ENCODE measurements at places on chromosomes 11 and 22. TPM values are rescaled to one million over a fixed set of nuclear protein-coding genes. Genes with fewer than 3 reads are reported as not detected.

The SHISAL1 gene
- total RNA-seq = not detected

The B3GAT1 gene
- total RNA-seq = not detected

The ENTHD1 gene
- 0.34 TPM for total RNA-seq

The GAB4 gene
- total RNA-seq = not detected

The UBQLNL gene
- total RNA-seq = not detected

The CRYBB3 gene
- total RNA-seq = not detected

GRCh38 chr11:111411456-111411855 lies 32.4 kb upstream of the POU2AF1 start:
- H3K4me3 ChIP-seq = no peak overlapping the region
- peaks cover 40% of the 10 kb centered on the region for H3K4me1 ChIP-seq
- no peak overlapping the region for H3K27ac ChIP-seq
- no peaks in the 10 kb centered on the region for H3K36me3 ChIP-seq
- DNase-seq = no peak

- no peaks in the 10 kb centered on the region for H3K4me1 ChIP-seq
- no peak overlapping the region for H3K4me3 ChIP-seq
- peaks cover 5% of the 10 kb centered on the region for H3K27me3 ChIP-seq
- no peak for DNase-seq
- no peaks in the 10 kb centered on the region for H3K36me3 ChIP-seq
- H3K27ac ChIP-seq = no peak overlapping the region
Observed at GRCh38 chr22:22201185-22201929, 43.2 kb upstream of the VPREB1 start.

GRCh38 chr22:46866591-46866990 lies 104.1 kb downstream of the TBC1D22A start:
- no peak overlapping the region for H3K27ac ChIP-seq
- no peak for DNase-seq
- no peak overlapping the region for H3K4me3 ChIP-seq
- H3K4me1 ChIP-seq = peaks cover 5% of the 10 kb centered on the region
- H3K36me3 ChIP-seq = peaks cover 52% of the 10 kb centered on the region

- no peak overlapping the region for H3K27ac ChIP-seq
- peaks cover 7% of the 10 kb centered on the region for H3K27me3 ChIP-seq
- H3K36me3 ChIP-seq = no peaks in the 10 kb centered on the region
- DNase-seq = no peak
Observed at GRCh38 chr11:12534549-12534948, 139.7 kb upstream of the TEAD1 start.

DNA sequence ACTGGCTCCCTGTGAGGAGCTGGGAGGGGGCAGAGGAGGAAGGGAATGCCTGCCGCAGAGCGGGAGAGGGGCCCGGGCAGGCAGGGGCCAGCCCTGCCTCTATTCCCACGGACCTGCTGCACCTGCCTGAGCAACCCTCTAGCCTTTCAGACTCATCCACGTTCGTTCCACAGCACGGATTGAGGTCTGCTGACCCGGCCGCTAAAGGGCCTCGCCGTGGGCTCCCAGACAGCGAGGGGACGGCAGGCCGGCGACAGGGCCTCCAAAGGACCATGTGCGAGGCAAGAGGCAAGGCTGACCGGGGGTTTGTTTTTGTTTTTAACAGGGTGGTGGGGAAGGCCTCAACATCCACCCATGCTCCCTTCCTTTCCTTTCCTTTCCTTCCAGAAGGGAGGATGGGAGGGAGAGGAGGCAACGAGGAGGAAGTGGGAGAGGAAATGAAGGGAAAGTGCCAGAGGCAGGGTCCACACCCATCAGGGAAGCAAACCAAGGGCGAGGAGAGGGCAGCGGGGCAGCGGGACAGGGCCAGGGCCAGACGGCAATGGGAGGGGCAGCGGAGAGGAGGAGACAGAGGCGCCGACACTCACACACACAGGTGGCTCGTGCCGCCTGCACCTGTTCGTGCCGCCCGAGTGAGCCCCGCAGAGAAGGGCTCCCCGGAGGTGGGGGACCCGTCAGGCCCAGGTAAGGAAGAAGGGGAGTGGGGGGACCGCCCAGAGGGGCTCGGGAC lies 7.5 kb downstream of the LRFN4 start:
- H3K4me3 ChIP-seq = no peak overlapping the region
- peaks cover 9% of the 10 kb centered on the region for H3K4me1 ChIP-seq
- H3K27me3 ChIP-seq = no peaks in the 10 kb centered on the region
- no peak for DNase-seq
- no peaks in the 10 kb centered on the region for H3K36me3 ChIP-seq

DNA sequence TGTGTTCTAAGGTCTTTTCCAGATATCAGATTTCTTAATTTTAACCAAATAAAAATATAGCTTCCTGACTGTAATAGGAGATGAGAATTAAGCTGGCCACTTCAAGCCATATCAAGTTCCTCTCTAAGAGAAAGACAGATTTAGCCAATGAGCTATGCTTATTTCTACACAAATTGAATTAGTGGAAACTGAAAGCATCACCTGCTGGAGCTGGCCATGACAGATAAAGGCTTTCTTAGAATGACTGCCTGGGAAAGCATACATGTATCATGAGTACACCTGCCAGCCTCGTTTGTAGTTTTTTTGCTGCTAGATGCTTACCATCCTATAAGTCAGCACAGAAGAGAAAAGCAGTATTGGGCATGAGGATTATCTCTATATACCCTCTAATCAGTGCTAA lies 53.5 kb upstream of the DBX1 start:
- peaks cover 18% of the 10 kb centered on the region for H3K27me3 ChIP-seq
- no peaks in the 10 kb centered on the region for H3K4me1 ChIP-seq
- no peak overlapping the region for H3K4me3 ChIP-seq
- H3K36me3 ChIP-seq = no peaks in the 10 kb centered on the region

DNA sequence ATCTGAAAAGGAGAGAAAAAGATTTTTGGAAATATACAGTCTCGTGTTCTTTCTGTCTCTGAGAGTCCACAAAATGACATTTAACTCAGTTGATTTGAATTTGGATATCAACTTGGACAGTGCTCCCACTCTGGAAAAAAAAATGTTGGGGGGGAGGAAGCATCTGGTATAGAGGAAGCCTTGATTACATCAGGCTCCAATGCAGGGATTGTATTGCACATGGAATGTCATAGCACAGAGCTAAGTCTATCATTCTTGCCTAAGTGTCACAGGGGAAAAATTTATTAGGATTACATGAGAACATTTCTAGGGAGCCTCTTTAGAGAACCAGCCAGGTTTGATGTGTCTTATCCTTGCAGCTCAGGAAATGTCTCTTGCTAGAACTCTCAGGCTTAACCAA lies 23.0 kb downstream of the MS4A6A start:
- peaks cover 4% of the 10 kb centered on the region for H3K4me1 ChIP-seq
- no peak overlapping the region for H3K4me3 ChIP-seq
- DNase-seq = no peak
- H3K36me3 ChIP-seq = peaks cover 2% of the 10 kb centered on the region
- no peak overlapping the region for H3K27ac ChIP-seq
- H3K27me3 ChIP-seq = peaks cover 21% of the 10 kb centered on the region

GRCh38 chr11:109016724-109017123 lies 351.9 kb downstream of the DDX10 start:
- no peak for DNase-seq
- no peak overlapping the region for H3K4me3 ChIP-seq
- H3K36me3 ChIP-seq = no peaks in the 10 kb centered on the region
- H3K4me1 ChIP-seq = no peaks in the 10 kb centered on the region
- H3K27ac ChIP-seq = no peak overlapping the region

- H3K27me3 ChIP-seq = no peaks in the 10 kb centered on the region
- no peaks in the 10 kb centered on the region for H3K4me1 ChIP-seq
- no peak for DNase-seq
- peaks cover 8% of the 10 kb centered on the region for H3K36me3 ChIP-seq
- no peak overlapping the region for H3K4me3 ChIP-seq
Observed at GRCh38 chr22:29690476-29690875, 29.3 kb upstream of the CABP7 start.

DNA sequence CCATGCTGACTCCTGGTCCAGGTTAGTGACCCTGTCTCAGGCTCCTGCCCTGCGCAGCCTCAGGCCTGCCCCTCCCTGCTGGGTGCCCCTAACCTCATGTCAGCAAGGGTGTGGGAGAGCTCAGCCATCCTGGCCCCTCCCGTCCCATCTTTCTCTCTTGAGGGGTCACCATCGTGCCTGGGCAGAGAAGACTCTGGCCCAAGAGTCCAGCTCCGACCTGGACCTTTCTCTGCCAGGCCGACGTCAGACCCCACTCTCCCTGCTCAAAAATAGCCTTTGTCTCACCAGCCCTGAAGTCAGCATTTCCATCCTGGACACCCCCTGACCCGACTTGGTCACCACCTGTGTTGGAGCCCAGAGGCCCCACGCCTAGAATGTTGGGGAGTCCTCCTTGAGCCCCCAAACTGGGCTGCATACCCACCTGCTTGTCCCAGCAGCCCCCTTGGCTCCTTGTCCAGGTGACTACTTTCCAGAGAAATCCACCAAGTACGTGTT lies 4.9 kb downstream of the SCGB1C1 start:
- peaks cover 7% of the 10 kb centered on the region for H3K36me3 ChIP-seq
- H3K4me1 ChIP-seq = peaks cover 19% of the 10 kb centered on the region
- H3K27me3 ChIP-seq = no peaks in the 10 kb centered on the region
- DNase-seq = peak; percentile 1
- H3K27ac ChIP-seq = no peak overlapping the region
- no peak overlapping the region for H3K4me3 ChIP-seq

DNA sequence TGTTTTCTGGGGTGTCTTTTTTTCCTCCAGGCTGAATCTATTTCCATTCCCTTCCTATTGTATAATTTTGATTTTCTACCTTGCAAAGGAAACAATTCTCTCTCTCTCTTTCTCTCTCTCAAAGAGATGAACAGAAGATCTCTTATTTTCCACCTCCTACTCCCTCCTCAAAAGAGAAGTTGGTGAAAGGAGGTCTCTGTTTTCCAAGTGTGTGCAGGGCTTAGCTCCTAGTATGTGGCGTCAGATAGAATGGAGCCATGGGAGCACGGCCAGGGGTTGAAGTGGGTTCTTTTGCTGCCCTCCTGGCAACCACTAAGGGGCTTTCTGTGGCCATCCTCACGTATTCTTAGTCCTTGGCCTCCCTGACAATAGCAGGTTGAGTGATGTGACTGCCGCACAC lies 480 bp downstream of the TRIM34 start:
- peaks cover 47% of the 10 kb centered on the region for H3K4me1 ChIP-seq
- H3K27me3 ChIP-seq = no peaks in the 10 kb centered on the region
- H3K36me3 ChIP-seq = peaks cover 7% of the 10 kb centered on the region
- H3K27ac ChIP-seq = peak overlapping the region; percentile 95
- peak; percentile 15 for DNase-seq
- H3K4me3 ChIP-seq = peak overlapping the region; percentile 93

DNA sequence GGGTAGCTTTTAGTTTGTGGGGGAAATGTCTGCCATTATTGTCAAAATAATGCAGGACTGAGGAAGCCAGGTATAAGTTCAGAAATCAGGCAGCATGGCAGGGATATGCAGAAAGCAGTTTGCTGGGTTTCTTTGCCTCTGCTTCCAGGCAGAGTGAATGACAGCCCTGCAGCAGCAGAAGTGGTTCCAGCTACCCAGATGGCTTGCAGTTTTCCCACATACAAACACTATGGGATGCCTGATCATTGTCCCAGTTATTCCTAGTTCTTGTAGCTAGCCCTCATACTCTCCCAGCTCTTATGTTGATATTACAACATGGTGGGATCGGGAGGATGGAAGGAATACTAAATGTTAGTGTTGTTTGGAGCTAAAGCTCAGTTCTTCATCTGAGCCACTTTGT lies 2.8 kb upstream of the DIXDC1 start:
- H3K4me1 ChIP-seq = peaks cover 51% of the 10 kb centered on the region
- no peak overlapping the region for H3K27ac ChIP-seq
- H3K36me3 ChIP-seq = no peaks in the 10 kb centered on the region
- DNase-seq = no peak

DNA sequence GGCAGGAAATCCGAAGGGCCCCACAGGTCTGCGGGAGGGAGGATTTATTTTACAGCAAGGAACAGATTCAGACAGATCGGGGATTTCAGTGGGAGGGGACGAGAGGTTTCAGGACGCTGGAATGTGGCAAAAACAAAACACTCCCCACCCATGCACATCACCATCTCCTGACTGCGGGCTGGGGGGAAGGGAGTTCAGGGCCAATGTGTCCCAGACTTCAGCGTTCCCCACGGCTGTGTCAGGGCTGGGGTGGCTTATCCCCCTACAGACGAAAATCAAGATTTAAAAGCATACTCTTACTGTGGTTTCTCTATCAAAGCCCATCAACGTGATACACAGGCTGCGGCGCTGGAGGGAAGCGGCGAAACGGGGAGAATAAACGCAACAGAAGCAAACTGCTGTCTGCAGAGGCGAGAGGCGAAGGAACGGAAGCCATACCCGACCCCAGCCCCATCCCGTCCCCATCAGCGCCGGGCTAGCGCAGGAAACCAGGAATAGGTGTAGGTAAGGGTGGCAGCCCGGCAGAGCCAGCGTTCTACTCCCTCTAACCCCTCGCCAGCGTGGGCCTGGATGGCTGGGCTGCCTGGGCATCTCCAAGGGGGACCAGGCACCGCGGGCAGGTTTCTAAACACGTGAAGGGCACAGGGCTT lies 2.7 kb downstream of the TENM4 start:
- H3K27me3 ChIP-seq = peaks cover 69% of the 10 kb centered on the region
- H3K4me3 ChIP-seq = no peak overlapping the region
- DNase-seq = peak; percentile 2
- H3K4me1 ChIP-seq = peaks cover 10% of the 10 kb centered on the region

- H3K4me1 ChIP-seq = no peaks in the 10 kb centered on the region
- H3K4me3 ChIP-seq = no peak overlapping the region
- no peaks in the 10 kb centered on the region for H3K36me3 ChIP-seq
- no peak overlapping the region for H3K27ac ChIP-seq
- no peak for DNase-seq
Observed at GRCh38 chr11:64458997-64459396, 100.0 kb downstream of the RPS6KA4 start.

DNA sequence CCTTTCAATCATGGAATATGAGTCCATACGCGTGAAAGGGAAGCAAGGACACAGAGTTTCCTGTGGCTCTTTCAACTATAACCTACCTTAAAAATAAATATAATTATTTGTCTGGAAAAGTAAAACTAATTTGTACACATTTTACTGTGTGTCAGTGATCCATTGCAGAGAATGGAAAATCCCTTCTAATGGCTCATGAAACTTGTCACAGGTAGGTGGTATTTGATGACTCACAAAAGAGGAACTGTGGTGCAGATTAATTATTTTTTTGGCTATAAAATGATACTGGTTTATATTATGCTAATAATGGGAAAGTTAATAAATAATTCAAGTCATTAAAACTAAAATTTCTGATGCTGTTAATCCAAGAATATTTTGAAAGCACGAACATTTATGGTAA lies 792.2 kb downstream of the METTL15 start:
- no peaks in the 10 kb centered on the region for H3K36me3 ChIP-seq
- no peak overlapping the region for H3K4me3 ChIP-seq
- DNase-seq = no peak
- no peaks in the 10 kb centered on the region for H3K4me1 ChIP-seq
- H3K27ac ChIP-seq = no peak overlapping the region
- H3K27me3 ChIP-seq = no peaks in the 10 kb centered on the region

DNA sequence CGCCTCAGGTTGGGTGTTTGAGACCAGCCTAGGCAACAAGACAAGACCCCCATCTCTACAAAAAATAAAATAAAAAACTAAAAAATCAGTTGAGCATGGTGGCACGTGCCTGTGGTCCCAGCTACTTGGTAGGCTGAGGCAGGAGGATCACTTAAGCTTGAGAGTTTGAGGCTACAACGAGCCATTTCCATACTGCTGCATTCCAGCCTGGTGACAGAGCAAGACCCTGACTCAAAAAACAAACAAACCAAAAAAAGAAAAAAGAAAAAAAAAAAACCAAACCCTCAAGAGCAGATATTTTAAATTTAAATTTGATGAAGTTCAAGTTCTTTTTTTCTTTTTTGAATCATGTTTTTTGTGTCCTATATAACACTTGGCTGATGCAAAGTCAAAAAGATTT lies 7.2 kb upstream of the CCDC83 start:
- no peaks in the 10 kb centered on the region for H3K27me3 ChIP-seq
- no peak for DNase-seq

GRCh38 chr22:49600468-49600867 lies 227.2 kb downstream of the BRD1 start:
- no peak overlapping the region for H3K4me3 ChIP-seq
- H3K4me1 ChIP-seq = peaks cover 9% of the 10 kb centered on the region
- no peaks in the 10 kb centered on the region for H3K27me3 ChIP-seq
